ENCODE measurements at places on chromosomes 2 and 18. TPM values are rescaled to one million over a fixed set of nuclear protein-coding genes. Genes with fewer than 3 reads are reported as not detected.

DNA sequence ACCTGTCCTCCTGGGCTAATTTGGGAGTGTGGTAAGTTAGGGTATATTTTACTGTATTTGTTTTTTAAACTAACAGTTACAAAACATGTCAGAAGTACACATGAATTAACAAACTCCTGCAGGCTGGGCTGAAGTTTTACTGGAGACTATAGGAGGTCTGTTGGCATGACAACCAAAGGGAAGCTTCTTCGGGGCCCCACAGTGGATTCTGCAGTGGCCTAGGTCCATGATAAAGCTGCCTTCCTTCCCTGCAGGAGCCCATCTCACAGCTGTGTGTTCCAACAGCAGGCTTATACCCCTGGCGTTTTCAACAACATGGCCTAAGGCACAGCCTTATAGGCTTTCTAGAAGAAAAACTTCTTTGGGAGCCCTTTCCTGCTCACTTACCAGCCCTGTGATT, 128.0 kb upstream of the SETBP1 start:
- no peaks in the 10 kb centered on the region for H3K4me1 ChIP-seq
- H3K27ac ChIP-seq: no peak overlapping the region
- no peak overlapping the region for H3K4me3 ChIP-seq
- no peak for DNase-seq
- H3K27me3 ChIP-seq: no peaks in the 10 kb centered on the region

DNA sequence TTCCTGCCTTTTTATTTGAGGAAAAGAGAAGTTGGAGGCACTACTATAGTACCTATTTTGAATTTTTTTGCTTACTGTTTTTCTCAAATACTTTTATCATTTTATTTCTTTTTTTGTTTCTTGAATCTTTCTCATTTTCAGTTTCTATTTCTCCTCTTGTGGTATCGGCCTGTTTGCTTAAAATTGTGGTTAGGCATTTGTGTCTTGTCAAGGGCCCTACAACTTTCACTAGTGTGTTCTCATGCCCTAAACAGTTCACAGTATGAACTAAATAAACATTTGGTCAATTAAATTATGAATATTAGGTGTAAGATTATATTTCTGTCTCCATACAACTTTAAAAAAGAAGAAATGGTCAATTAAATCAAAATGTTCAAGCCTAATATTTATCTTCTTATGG, 613.5 kb downstream of the MBD2 start:
- no peaks in the 10 kb centered on the region for H3K36me3 ChIP-seq
- H3K27ac ChIP-seq: no peak overlapping the region
- no peaks in the 10 kb centered on the region for H3K27me3 ChIP-seq
- no peak for DNase-seq

- no peak overlapping the region for H3K27ac ChIP-seq
- no peaks in the 10 kb centered on the region for H3K4me1 ChIP-seq
- H3K36me3 ChIP-seq: no peaks in the 10 kb centered on the region
- H3K27me3 ChIP-seq: no peaks in the 10 kb centered on the region
- no peak overlapping the region for H3K4me3 ChIP-seq
- no peak for DNase-seq
These were observed 160.5 kb downstream of the GLI2 start for GRCh38 chr2:120896126-120896525.

DNA sequence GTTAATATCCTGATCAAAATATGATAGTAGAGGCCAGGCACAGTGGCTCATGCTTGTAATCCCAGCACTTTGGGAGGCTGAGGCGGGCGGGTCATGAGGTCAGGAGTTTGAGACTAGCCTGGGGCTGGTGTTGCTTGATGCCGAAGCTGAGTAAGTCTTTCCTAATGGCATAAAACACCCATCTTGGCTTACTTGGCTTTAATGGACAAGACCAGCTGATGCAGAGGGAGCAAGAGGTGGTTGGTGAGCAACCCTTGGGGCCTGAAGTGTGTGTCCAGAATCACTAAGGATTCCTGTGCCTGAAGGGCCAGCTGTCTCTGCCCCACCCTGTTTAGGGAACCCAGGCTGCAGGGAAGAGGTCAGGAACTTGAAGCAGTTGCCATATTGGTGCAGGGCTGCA, 217.2 kb downstream of the ARL4C start:
- no peak overlapping the region for H3K27ac ChIP-seq
- no peak overlapping the region for H3K4me3 ChIP-seq
- H3K4me1 ChIP-seq: no peaks in the 10 kb centered on the region
- no peak for DNase-seq

The CHAC2 gene
- total RNA-seq: 2.6 TPM

The GMPPA gene
- total RNA-seq: 59.4 TPM

The SPP2 gene
- total RNA-seq: 76.7 TPM

The ITGA4 gene
- total RNA-seq: 6.4 TPM

The TUBA3D gene
- total RNA-seq: 0.08 TPM

The PIKFYVE gene
- total RNA-seq: 23.1 TPM

The IL36RN gene
- not detected for total RNA-seq

The GALNT13 gene
- total RNA-seq: not detected

The PLEK gene
- 5.3 TPM for total RNA-seq
